NCI-H82 (cell line): ENCODE measurements at places on chromosomes 7 and 10.

- DNase-seq = no peak
Measured at GRCh38 chr7:23075571-23075970, 30.0 kb upstream of the KLHL7 start.

DNA sequence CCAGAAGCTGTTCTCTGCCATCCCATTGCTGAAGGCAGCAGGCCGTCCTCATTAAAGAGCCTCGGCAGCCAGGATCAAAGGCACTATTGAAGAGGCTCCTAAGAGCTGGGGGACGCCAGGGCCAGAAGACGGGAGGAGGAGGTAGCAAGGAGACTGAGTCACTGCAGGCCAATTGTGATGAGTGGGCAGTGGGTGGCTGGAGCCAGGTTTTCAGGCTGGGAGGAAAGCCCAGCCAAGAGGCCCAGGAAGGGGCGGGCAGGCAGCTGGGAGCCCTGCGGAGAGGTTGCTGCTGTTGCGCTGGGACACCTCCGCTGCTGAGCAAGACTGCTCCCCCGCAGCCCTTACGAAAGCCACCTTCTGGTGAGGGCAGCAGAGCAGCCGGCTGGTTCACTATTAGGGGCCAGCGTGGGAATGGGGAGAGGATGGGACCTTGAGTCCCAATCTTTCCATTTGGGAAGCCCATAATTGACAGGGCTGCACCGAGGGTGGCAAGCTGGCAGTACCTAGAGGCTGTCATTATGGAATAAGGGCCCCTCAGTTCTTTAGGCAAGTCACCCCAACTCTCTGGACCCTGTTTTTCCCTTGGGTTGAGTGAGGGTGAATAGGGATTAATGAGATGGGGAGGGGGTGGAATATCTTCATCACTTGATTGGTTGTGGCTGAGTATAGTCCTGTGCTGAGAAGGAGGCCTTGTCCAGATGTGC lies 48.4 kb downstream of the UNC5B start:
- no peak for DNase-seq

GRCh38 chr7:4629287-4629895 lies 52.7 kb upstream of the FOXK1 start:
- DNase-seq = no peak

DNA sequence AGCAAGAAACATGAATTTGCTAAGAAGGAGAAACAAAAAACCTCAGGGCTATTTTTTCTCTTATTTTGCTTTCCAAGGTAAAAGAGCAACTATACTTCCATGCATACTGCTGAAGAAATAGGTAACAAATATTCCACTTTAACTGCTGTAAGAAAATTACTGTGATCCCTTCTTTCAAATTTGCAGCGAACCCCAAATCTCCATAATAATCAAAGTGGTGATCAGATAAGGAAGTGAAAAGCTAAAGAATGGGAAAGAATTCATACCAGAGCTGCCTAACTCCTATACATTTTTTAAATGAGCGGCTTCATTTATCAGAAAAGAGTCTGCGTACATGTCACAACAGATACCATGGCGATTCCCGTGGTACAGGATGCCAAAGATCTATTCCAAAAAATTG lies 7.2 kb downstream of the SGCE start:
- no peak for DNase-seq

GRCh38 chr7:108261560-108262255 lies 131.5 kb upstream of the LAMB4 start:
- DNase-seq = peak; percentile 8

DNA sequence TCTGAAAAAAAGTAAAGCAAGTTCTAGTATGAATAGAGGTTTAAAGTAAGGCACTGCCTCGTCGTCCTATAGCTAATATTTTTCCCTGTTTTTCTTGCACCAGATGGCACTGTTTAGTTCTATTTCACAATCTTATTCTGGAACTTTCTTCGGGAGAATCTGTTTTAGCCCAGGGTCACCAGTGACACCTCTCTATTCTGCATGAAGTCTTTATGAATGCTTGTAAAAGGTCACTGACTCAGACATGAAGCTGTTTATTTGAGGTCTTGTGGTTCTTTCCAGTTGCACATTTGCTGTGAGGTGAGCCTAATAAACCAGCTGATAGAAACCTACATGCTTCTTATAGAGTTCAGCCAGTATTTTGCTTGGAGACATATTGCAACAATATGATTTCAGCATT lies 444.3 kb downstream of the AUTS2 start:
- peak; percentile 13 for DNase-seq

DNA sequence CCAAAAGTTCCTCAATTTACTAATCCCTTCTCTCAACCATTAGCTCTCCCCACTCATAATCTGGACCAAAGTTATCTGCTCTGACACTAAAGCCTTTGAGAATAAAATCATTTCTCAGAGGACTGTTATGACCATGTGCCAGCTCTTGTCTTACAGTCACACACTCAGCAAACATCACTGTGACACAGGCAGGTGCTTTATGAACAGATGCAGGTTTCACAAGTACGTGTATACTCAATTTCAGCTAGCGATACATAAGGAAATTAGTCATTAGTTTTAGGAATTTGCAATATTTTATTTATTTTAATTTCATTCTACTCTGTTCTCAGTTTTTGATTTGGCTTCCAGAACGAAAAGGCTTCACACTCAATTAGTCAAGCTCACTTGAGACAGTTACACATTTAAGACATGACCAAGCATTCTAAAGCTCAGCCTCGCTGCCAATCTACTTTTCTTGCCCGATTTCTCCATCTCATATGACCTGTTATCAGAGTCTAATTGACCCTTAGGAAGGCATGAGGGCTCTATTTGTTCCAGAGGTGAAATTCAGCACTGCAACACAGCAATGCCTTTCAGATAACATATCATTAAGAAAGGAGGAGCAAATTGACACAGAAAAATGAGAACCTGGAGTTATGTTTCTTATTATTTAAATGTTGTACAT lies 76.8 kb downstream of the TFEC start:
- no peak for DNase-seq

- peak; percentile 63 for DNase-seq
Measured at GRCh38 chr7:107044347-107045194, at the start of gene PRKAR2B. TSS of gene PRKAR2B (plus strand) at chr7:107044705. CDS start at chr7:107044908, 203 bp downstream.

DNA sequence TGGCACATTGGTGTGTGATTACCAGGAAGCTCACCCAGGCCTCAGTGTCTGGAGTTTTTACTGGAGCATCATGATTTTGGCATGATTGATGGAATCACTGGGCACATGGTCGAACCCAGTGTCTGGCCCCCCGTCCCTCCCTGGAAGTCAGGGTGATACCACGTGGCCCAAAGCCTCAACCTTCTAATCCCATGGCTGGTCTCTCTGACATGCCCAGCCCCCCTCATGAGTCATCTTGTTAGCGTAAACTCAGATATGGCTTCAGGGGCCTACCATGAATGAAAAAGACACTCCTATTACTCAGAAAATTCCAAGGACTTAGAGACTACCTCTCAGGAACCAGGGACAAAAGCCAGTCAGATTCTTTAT lies 109.3 kb downstream of the GRK5 start:
- peak; percentile 61 for DNase-seq

DNA sequence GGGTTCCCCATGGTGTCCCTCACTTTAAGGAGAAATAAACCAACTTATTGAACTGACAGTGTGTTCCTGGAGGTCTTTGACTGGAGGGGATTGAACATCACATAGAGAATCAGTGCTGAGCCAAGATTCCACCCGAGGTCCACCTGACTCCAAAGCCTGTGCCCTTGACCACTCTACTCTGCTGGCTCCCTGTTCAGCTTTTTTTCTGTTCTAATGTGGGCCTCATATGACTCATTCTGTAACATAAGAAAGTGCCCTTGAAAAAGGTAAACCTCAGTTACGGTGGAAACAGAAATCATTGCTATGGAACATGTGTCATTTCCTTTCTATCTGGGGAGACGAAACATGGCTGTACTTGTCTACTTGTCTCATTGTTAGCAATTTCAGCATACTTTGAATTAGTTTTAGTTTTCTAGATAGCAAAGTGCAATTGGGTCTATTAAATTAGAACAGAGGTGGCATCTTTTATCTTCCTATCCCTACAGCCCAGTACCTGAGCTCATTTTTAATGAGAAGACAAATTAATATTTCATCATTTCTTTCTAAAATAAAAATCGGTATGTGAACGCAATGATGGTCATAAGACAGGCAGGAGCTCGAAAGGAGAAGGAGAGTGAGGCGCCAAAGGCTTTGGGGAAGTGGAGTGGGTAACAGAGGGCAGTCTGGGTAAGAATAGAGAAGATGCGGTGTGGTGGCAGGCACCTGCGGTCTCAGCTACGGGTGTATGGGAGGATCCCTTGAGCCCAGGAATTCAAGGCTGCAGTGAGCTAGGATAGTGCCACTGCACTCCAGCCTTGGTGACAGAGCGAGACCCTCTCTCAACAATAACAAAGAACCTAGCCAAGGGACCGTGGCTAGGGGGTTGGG lies 1.5 kb downstream of the GSDME start:
- no peak for DNase-seq

- DNase-seq = no peak
Measured at GRCh38 chr7:127359011-127359410, 33.5 kb downstream of the ZNF800 start.

DNA sequence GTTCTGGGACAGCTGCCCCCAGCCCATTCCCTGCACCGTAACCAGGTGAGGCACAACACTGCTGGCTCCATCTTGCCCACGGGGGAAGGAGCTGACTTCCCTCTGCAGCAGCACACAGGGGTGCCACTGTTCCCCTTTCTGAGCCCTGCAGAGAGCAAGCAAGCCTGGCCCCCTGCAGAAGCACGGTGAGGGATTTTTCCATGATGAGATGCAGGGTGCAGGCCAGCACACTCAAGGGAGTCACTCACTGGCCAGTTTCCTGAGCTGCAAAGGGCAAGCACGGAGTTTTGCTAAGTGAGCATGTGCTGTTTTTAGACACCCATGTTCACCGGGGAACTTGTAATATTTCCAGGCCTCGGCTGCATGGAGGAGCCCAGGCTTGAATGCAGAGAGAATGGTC lies 176.6 kb downstream of the PIP4K2A start:
- no peak for DNase-seq

DNA sequence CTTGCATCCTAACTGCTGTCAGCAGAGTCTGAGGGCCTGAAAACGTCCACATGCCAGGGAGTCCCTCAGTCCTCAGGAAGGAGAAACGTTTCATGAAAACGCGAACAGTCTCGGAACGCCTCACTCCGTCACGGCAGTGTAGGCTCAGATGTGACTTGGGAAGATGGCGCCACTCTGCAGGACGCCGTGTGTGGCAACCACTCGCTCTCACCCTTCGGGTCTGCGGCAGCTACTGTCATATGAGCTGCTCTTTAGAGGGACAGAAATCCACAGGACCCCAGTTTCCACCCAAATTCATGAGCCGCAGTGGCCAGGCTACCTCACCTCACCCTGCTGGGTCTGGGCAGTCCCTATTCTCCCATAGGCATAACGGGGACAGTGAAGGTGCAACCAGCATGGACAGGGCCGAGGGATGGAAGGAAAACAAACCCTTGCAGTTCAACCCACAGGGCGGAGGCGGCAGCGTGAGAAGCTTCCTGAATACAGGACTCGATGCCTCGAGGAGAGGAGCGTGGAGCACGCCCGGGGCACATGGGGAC lies 438.3 kb downstream of the DNAJB6 start:
- no peak for DNase-seq

- peak; percentile 10 for DNase-seq
Measured at GRCh38 chr7:90720984-90721760, 125.1 kb downstream of the CDK14 start.

DNA sequence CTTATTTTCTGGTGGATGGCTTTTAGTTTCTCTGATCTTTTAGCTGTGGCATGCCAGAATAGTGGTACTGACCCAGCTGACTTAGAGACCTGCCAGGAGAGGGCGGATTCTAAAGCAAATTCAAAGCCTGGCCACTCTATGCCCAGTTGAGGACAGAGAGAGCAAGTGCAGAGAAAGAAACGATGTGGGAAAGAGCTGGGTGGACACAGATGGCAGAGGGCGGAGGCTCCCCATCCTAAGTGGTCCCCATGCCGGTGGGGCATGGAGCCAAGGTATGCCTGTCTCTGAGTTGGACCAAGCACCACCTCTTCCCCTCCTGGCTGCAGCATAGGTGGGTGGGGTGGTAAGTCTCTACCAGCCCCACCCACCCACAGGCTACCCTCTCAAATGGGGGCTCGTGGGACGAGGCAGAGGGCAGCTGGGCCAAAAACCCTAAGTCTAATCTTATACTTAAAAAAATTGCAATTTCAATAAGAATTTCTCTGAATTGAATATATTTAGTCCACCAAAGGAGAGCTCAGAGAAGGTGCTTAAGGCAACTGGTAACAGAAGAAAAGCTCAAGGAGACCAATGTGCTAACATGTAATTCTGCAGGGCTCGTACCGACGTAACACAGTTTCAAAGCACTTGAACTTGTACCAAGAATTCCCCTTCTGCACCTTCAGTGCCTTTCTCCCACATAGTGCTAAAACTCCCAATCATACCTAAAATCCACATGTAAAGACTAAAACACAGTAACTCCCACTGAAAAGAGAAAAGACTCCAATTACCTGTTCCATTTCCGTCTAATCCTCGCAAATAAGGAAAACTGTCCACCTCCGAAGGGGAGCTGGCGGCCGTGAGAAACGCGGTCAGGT lies 85.7 kb upstream of the NMT2 start:
- no peak for DNase-seq

- peak; percentile 25 for DNase-seq
Measured at GRCh38 chr7:143381427-143382125, 431 bp downstream of the ZYX start.

- no peak for DNase-seq
Measured at GRCh38 chr10:52755297-52756062, 17.1 kb downstream of the MBL2 start.

GRCh38 chr10:88528201-88528600 lies 54.9 kb downstream of the RNLS start:
- no peak for DNase-seq

- DNase-seq = no peak
Measured at GRCh38 chr7:95368235-95368634, 27.9 kb downstream of the PON3 start.

- DNase-seq = peak; percentile 89
Measured at GRCh38 chr10:18455086-18455884, 196.1 kb downstream of the NSUN6 start.
